ENCODE measurements at places on chromosomes 5 and 9.

- no peak for DNase-seq
These were observed 80.0 kb upstream of the ITGA2 start for GRCh38 chr5:52909192-52909591.

- no peak for DNase-seq
These were observed 215.8 kb downstream of the CEMIP2 start for GRCh38 chr9:71552480-71552879.

DNA sequence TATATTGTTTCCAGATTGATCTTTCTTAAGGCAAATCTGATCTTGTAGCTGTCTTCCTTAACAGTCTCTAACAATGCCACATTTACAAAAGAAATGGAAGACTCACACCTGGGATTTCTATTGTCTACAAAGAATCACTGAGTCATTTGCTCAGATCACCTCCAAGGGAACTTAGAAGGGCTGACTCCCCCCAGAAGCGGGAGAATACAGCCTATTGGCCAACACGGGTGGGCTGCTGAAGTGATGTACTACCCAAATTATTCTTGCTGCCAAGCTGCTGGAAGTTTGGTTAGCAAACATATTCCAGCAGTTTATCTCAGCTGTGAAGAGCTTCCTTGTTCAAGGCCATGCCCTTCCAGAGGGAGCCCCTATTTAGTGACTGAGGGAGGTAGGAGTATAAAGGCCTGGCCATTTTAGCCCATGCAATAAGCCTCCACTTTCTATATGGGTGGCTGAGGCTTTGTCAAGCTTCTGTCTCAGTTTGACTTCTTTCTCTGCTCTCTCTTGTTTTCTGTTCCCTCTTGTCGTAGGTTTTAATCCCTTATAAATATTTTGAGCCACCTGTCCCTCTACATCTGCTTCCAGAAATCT, 379.4 kb downstream of the PRR16 start:
- DNase-seq = no peak

DNA sequence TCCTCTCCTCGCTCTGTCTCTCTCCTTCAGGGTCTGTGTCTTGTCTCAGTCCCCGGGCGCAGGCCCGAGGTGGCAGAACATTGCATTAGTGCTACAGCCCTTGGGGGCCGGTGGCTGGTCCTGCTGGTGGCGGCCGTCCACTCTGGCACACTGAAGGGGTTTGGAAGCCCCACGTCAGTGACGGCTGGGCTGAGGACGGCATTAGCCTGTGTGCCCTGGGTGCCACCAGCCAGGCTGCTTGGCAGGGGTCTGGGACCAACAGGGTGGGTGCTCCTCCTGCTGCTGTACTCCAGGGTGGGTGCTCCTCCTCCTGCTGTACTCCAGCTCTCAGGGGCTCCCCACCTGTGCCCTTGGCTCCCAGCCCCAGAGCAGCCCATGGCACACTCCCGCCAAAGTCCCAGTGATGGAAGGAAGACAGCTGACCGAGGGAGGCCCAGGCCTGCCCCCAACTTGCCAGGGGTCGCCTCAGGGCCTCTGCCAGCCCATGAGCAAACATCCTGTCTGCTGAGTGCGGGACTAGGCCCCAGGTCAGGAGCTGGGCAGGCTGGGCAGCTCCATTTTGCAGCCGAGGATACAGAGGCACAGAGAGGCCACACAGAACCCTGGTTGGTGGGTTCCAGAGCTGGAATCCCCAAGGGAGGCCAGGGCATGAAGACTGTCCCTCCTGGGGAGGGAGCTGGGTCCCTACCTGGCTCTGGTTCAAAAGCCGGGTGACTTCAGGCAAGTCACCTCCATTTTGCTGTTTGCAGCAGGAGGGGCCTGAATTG, 27.3 kb downstream of the SARDH start:
- no peak for DNase-seq

GRCh38 chr5:116410336-116410890, 164.2 kb downstream of the SEMA6A start:
- DNase-seq = no peak

DNA sequence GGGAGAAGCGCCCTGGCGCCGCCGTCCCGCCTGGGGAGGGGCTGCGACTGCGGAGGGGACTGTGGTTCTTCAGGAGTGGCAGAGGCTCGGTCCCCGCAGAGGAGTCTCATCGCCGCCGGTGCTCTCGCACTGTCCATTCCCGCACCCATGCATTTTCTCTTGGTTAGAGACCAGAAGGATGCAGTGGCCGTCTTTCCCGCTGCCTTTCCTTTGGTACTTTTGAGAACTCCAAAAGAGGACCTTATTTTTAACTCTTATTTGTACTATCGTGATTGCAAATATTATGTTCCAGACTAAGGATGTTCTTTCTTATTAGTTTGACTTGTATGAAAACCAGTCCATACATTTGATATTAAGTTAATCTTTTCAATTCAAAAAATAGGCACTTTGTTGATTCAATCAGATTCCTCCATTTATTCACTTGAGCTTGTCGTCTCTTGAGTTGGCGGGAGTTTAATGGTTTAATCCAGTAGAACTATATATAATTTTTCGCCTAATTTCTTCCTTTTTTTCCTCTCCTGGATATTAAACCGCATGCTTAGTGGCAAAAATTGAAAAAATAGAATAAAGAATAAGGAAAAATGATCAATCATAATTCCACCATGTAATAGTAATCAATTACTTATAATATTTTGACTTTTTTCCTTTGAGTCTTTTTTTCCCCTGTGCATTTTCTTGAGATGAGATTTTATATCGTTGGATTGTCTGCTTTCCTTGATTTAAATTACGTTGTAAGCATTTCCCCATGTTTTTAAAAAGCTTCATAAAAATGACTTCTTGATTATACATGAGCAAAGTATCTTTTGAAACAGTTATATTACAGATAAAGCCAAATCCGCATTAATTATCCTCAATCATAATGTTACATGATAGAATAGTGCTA, 861 bp downstream of the ZFYVE16 start:
- peak; percentile 72 for DNase-seq

- no peak for DNase-seq
These were observed 192.2 kb downstream of the TMEM167A start for GRCh38 chr5:82884821-82885471.

DNA sequence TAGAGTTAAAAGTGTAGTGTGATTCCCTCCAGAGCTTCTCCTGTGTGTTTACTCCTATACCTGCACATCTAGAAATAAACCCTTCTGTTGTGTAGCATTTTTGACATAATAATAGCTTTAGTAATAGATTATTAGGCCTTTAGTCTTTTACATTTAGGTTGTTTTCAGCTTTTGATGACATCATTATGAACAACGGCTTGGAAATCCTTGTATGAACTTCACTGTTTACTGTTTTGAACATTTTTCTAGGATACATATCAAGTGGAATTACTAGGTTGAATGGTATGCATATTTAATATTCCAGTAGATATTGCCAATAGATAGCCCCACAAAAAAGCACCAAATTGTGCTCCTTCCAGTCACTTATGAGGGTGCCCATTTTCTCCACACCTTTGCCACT, 174.0 kb downstream of the ARHGAP26 start:
- no peak for DNase-seq

DNA sequence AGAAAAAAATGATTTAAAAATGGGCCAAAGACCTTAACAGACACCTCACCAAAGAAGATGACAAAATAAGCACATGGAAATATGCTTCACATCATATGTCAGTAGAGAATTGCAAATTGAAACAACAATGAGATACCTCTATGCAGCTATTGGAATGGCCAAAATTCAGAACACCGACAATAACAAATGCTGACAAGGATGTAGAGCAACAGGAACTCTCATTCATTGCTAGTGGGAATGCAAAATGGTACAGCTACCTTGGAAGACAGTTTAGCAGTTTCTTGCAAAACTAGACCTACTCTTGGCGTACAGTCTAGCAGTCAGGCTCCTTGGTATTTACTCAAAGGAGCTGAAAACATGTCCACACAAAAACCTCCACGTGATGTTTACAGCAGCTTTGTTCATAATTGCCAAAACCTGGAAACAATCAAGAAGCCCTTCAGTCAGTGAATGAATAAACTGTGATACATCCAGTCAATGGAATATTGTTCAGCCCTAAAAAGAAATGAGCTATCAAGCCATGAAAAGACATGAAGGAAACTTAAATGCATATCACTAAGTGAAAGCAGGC, 10.5 kb upstream of the MVB12B start:
- DNase-seq = no peak

DNA sequence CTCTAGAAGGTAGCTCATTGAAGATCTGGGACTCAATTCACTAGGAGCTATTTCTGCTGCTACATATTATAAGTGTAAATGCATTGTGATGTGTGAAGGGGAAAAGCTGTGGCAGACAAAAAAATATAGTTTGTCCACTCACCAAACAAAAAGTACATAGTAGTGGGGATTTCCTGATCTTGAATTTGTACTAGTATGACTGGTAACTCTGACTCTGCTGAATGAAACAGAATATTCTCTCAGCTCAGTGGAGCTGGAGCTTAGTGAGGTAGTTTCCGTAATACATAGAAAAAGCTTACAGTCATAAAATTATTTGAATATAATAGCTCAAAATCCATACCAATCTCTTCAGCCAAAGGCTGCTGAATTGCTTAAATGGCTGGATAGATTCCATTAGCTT, 455.6 kb upstream of the CD180 start:
- DNase-seq = no peak

GRCh38 chr9:19271081-19271480, 40.6 kb downstream of the DENND4C start:
- DNase-seq = no peak

GRCh38 chr9:127132921-127133647, 10.6 kb upstream of the ANGPTL2 start:
- DNase-seq = no peak

GRCh38 chr9:33229359-33230114, 10.4 kb upstream of the SPINK4 start:
- DNase-seq = no peak

DNA sequence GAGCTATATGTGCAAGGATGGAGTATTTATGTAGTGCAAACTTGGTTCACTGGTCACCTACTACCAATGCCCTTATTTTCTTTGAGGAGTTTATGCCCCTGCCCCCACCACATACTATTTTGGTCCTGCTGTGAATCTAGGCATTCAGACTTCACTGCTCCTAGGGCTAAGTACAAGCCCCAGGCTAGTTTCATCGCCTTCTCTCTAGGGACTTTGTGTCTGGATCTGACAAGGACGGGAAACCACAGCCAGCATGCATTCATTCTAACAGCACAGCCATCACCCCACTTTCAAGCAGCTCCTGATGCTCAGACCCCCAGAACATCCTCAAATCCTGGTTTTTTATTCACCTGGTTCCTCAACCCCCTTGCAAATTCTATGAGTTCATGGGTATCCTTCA, 56.8 kb downstream of the DRD1 start:
- DNase-seq = no peak

Measured in SW 1271 (cell line).